CD4-positive, alpha-beta T cell treated with Interleukin-6 at 100 ng/mL for 8 hours (primary cell): ENCODE measurements at places on chromosomes 1 and 21.

GRCh38 chr1:180568184-180568583, 9.4 kb downstream of the OVAAL start:
- no peak for DNase-seq

GRCh38 chr1:227429447-227430359, 111.4 kb upstream of the CDC42BPA start:
- no peak for DNase-seq

DNA sequence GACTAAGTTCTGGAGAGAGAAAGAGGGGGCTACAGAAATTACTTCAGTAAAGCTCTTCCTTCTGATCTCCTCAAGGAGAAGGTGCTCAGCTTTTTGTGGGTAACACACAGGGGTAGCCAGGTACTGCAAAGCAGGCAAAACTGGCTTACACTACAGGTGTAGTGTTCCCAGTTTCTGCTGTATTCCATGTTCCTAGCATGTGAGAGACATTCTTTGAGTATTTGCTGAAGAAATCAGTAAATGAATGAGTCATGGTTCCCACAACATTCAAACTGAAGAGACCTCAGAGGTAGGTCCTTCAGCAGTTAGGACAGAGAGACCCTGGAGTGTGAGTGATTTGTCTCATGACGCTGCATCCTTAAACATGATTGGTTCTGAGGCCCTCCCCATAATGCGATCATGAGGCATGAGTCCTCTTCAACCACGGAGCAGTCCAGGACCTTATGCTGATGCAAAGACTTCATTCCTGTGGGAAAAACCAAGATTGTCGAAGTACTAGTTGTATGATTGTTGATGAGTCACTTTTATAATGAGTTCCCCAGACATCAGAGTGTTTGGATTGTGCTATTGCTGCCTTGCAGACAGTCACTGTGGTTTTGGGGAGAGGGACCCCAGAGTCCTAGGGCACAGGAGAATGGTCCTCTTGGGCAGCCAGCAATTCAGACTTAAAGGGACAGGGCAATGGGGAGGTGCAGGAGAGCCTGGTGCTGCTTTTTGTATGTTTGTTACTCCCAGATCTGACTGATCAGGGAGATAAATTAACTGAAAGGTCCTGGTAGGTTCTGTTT, 2.7 kb upstream of the OR10J4 start:
- DNase-seq = no peak

- no peak for DNase-seq
Observed at GRCh38 chr1:20710469-20711284, 7.1 kb downstream of the KIF17 start.

- no peak for DNase-seq
Observed at GRCh38 chr1:177863796-177864195, 106.1 kb downstream of the SEC16B start.

- DNase-seq = no peak
Observed at GRCh38 chr1:206511362-206512057, 4.2 kb downstream of the RASSF5 start.

GRCh38 chr1:205563927-205564441, 59.5 kb downstream of the CDK18 start:
- DNase-seq = no peak

DNA sequence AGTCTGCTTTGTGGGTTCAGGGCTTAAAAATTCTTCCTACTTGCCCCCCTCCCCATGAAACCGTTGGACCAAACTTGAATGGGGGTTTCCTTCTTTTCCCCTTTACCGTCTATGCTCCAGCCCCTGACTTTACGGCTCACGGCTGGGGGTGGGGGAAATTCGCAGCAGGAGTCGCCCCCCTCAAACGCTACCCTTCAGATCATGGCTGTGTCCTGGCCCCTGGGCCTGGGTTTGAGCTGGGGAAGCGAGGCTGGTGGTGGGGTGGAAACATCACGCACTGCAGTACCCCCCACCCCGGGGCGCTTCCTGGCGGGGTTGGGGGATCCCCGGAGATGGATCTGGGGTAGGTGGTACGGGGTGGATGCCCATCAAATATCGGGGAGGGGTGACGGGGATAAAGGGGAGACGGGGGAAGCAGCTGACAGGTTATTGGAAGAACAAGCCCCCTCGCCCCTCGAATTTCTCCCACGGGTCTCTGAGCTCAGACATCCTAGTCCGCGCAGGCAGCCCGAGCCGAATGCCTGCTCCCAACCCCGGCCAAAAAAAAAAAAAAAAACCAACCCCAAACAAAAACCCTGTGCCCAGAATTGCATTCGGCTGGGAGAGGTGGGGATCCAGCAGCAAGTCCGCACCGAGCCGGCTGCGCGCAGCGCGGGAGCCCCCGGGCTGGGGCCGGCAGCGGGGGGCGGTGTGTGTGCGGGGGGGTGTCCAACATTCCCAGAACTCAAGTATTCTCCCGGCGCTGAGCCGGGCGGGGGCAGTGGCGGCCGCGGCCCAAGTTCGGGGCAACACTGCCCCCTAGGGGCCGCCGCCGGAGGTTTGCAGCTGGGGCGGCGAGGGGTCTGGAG, 59.0 kb upstream of the ACOT11 start:
- DNase-seq = peak; percentile 59

DNA sequence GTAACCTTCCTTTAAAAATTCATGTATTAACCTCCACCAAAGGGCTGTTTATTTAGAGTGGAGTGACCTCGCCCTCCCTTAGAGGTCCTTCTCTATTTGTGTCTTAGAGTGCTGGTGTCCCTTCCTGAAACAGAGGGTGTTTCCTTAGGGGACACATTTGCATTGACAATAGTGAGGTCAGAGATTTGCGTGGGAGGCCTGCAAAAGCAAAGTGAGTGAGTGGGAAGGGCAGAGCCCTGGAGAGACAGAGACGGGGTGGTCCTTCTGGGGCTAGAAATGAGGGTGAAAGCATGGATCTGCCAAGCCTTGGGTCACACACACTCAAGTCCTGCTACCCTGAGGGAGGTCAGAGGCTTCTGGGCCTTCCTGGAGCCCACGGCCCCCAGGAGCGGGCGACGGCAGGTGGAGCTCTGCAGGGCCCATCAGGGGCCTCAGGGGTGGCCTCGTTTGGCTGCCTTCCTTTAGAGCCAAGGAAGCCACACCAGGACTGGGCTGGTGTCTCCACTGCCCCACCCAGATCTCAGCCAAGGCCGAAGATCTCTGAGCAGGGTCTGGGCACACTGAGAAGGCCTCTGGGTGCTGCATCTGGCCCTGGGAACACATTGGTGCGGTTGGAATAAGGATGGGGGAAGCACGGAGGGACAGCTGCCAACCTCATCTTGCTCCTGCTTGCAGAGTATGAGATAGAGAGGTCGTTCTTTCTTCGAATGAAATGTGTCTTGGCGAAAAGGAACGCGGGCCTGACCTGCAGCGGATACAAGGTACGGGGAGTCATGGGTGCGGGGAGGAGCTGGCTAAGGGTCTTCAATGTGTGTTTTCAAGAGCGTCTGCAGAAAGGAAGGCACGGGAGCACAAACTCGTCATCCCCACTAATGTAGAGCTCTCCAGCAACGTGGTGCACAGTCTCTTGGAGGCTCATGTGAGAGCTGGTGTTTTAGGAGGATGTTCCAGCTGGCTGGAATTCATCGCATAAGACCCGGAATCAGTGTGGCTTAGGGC, 23.8 kb downstream of the SIM2 start:
- no peak for DNase-seq

- DNase-seq = no peak
Observed at GRCh38 chr1:8941906-8942305, 3.8 kb upstream of the CA6 start.

- DNase-seq = no peak
Observed at GRCh38 chr1:74590288-74590687, 77.9 kb upstream of the LRRC53 start.

DNA sequence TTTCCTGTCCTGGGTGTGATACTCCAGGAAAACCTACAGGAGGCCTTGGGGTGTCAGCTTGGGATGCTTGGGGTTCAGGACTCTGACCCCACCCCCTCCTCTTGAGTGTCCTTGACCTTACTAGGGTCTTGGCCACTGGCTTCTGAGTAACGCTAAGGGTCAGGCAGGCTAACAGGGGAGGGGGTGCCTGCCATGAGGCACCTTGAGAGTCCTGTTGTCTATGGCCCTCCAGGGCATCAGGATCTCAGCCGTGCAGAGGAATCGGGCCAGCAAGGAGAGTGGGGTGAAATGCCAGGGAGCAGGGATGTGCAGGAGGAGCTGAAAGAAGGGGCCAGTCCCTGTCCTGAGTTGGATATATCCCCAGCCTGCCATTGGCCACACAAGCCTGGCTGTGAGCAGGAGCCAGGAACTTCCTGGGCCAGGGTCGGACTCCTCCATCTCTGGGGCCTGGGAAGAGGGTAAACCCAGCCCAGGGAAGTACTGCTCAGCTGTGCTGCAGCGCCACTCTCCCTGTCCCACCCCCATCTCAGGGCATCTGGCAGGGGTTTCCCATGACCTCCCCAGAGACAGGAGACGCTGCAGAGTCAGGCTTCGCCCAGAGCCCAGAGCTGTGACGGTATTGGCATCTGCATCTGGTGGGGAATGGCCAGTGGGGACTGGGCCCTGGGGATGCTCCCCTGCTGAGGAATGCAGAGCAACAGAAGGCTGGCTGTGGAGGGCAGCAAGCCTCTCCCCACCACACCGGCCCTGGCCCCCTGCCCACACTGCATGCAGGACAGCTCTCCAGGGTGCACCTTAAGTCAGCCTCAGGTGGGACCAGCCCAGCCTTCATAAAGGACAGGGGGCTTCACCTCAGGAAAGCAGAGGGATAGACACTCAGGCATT, 6.3 kb downstream of the KIF21B start:
- DNase-seq = no peak

- no peak for DNase-seq
Observed at GRCh38 chr21:37393786-37394185, 27.2 kb downstream of the DYRK1A start.

- DNase-seq = no peak
Observed at GRCh38 chr1:119539636-119540035, 32.6 kb downstream of the HSD3B1 start.

DNA sequence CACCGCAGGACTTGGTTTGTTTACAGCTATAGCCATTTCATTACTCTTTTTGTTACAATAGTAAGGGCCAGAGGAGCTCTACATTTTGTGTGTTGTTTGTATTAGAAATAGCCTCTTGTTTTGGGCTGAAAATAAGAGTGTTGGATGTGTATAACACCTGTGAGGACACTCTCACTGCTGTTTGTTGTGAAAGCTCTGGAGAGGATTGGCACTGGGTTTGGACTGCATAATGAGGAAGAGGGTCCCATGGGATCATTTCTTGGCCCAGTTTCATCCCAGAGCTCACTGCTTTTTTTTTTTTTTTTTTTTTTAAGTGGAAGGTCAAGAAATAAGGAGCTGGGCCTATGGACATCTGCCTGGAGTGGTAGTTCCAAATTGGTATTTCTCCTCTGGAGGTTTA, 61.6 kb upstream of the KIAA0040 start:
- DNase-seq = no peak

DNA sequence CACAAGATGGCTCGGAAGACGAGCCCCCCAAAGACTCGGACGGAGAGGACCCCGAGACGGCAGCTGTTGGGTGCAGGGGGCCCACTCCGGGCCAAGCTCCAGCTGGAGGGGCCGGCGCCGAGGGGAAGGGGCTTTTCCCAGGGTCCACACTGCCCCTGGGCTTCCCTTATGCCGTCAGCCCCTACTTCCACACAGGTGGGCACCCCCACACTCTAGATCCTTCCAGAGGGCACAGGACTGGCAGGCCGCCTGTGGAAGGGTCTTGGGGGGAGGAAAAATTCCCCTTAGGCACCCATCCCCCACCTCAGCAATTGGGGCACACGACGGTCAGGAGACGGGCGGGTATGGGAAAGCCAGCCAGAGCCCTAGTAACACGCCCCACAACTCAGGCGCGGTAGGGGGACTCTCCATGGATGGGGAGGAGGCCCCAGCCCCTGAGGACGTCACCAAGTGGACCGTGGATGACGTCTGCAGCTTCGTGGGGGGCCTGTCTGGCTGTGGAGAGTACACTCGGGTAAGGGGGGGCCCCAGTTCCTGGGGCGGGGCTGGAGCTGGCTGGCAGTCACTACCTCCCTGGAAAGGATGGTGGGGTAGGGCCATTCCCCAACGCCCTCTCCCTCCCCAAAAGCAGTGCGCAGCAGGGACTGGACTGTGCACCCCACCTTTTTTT, 16.1 kb downstream of the NOC2L start:
- no peak for DNase-seq

GRCh38 chr1:159960721-159961381, 6.8 kb upstream of the SLAMF9 start:
- no peak for DNase-seq

- DNase-seq = no peak
Observed at GRCh38 chr1:1067860-1068516, 6.1 kb downstream of the RNF223 start.

- no peak for DNase-seq
Observed at GRCh38 chr21:21688889-21689288, 690.7 kb downstream of the NCAM2 start.

- DNase-seq = no peak
Observed at GRCh38 chr1:76408303-76408702, 333.8 kb downstream of the ST6GALNAC3 start.

DNA sequence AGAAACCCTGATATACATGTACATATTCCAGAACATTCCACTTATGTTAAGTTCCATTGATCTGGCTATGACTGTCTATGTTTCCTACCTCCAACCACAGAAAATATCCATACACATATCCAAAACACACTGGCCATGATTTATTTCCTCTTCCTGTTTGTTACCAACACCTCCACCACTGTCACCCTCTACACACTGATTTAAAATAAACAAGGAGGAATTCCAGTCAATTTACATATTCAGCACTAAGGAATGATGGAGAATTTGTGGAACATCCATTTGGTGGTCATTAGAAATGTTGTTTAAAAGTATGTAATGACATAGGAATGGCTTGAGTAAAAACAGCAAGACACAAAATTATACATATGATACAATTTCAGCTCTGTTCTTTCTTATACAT, 5.5 kb upstream of the STX6 start:
- DNase-seq = no peak

- no peak for DNase-seq
Observed at GRCh38 chr1:29282924-29283803, 46.8 kb downstream of the PTPRU start.

DNA sequence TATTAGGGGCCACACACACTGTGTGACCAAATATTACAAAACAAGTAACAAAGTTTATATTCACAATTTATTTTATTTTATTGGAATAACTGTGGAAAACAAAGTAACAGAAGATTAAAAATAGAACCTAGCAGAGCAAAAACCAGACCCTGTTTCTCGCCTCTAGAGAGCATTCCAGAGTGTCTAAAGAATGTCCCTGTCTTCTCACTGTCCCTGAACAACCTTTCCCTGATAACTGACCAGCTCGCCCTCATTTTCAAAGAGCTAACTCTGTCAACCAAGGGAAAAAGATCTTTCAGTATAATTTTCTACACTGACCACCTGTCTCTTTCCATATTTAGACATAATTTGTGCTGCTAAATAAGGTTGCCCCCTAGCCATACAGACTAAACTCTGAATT, 646.9 kb downstream of the USP25 start:
- DNase-seq = no peak

DNA sequence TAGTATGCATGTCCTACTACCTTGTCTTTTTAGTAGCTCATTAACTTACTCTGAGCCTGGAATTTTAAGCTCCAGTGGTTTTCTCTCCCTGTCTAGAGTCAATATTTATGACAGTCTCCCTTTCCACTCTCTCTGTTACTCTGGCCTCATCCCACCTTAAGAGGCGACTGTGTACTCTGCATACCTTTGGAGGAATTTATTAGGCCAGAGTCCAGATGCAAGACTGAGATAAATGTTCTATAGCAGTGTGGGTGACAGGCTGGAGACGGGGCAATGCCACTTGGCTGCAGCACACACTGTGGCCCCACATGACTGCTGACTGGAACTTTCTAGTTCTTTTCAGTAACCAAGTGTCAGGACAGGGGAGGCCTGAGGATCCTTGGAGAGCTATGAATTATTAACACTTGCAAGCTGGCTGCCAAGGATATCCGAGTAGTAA, 4.1 kb upstream of the PDZK1 start:
- no peak for DNase-seq

GRCh38 chr1:20223106-20223505, 36.8 kb upstream of the PLA2G2C start:
- DNase-seq = no peak
